Tibial artery (tissue), 4 donors: ENCODE measurements at places on chromosomes 16 and 17.

- no peak for DNase-seq
Measured at GRCh38 chr17:5838661-5839300, 231.4 kb upstream of the WSCD1 start.

DNA sequence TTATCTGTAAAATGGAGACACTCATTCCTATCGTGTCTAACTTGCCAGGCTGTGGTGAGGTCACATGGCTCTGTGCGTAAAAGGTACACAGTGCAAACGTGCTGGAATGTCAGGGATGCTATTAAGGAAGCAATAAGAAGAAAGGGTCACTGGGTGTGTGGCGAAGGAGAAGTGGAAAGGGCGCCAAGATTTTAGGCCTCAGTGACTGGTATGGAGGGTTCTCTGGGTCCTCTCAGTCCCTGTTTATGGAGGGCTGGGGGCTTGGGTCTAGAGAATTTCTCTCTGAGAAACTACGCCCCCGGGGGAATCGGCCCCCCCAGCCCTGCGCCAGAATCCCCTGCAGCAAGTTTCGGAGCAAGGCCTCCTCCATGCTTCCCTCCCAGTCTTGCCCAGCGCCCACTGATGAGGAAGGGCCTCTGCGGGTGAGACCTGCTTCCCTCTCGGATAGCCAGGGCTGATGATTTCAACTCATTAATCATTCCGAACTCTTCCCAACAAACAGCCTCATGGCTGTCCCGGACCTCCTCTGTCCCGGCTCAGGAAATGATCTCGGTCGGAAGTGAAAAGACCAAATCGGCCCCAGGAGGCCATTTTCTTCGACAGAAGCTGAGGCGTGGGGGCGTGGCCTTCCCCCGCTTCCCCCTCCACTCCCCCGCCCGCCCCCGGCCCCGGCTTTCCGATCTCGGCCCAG is 1.2 kb upstream of the HEXIM1 start:
- peak; percentile 89 for DNase-seq

DNA sequence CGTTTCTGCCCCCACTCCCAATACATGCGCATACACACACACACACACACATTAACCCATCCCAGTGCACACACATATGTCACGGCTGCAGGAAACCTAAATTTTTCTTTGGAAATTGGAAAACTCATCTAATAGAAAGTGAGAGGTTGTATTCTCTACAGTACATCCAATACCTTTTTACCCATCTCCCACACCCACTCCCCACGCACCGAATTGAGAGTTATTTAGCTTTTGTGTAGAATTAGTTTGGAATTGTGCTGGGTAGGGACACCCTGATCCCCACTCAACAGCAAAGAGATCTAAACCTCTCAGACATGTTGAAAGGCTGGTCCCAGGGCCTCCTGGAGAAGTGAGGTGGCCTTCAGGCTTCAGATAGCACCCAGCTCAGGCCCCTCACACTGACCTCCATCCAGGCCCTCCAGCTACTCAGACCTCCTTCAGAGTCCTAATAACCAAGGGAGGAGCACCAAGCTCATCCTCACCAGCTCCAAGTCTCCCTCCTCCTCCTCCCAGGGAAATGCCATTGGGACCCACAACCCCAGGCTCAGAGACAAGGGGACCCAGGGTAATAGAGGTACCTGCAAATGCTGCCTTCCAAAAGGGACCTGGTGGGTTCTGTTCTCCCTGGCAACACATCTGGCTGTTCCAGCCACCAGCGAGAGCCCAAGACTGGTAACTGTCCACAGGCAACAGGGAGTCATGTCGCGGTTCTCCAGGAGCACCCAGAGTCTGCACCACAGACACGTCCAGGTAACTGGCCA is 955 bp downstream of the HOXB13 start:
- no peak for DNase-seq

DNA sequence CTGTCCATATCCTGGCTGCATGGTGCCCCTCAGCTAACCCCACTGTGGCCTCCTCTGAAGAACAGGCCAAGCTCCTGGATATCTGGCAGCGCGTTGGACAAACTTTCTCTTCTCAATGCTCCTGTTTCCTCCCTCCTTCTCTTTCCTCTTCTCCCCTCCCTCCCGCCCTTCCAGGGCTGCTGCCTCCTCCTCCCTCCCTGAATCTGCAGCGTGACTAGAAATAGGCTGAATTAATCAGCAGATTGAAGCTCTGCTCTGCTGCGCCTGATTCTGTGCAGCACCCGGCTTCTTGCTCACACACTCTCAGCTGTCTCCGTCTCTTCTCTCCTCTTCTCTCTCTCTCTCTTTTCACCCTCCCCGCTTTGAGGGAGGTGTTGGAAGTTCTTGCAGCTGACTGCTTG is 19.8 kb downstream of the TMEM94 start:
- no peak for DNase-seq

- no peak for DNase-seq
Measured at GRCh38 chr17:29444589-29444988, 54.4 kb downstream of the TAOK1 start.

GRCh38 chr16:84103678-84104077 is 13.1 kb downstream of the MBTPS1 start:
- DNase-seq, result no peak

DNA sequence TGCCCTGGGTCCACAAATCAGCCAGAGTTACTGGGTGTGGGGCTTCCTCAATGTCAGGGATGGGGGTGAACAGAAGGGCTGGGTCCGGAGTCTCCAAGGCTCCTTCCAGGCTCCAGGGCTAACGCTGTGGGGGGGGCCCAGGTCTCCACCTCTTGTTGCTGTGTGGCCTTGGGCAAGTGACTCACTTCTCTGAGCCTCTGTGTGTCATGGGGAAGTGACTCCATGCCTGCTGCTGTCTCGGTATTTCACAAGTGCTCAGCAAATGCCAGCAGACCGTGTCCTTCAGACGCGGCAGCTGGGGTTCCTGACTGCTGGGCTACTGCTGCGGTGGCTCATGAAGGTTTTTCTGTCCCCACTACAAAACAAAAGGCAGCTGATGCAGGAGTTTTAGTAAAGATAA is 26.6 kb downstream of the JPH3 start:
- no peak for DNase-seq

DNA sequence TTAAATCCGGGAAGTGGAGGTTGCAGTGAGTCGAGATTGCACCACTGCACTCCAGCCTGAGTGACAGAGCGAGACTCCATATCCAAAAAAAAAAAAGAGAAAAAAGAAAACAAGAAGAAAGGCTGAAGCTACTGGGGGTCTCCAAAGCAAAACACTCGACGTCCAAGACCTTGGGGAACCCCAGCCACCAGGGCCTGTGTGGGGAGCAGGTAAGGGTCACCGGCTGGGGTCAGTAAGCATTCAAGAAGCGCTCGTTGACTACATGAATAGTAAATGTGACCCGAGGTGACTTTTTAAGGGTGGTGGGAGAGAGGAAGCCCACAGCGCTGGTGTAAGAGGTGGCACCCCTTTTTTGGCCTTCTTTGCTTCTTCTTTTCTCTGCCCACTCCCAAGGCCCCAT is 49.5 kb downstream of the PECAM1 start:
- DNase-seq, result no peak

DNA sequence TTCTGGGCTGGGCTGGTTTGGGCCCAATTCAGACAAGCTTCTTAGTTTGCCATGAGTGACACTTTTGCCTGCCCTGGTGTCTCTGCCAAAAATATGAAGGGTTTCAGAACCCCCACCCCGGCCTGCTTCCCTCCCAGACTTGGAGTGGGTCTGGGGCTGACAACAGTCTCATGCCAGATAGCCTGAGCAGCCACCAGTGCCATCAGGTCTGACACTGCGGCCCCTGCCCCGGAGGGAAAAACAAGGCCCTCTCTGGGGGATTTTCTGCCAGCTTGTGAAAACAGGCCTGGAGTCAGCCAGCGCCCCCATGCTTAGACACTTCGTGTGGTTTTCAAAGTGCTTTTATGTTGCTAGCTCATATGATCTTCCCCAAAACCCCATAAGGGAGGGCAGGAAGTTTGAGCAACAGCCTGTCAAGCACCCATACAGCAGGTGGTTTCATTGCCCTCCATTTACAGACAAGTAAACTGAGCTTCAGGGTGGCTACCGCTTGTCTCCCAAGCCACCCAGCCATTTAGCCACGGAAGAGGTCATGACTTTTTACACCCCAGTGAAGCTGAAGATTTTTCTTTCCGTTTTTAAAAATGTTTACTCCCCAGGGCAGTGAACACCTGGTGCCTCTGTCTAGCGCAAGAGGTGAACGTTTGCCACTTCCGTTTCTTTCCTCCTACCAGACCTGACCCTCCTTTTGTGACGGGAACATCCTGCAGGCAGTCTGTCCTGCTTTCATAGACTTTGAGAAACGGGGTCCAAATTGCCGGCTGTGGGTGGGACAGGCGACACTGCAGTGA is 300.6 kb downstream of the SEC14L1 start:
- DNase-seq, result no peak

- DNase-seq, result no peak
Measured at GRCh38 chr16:4018391-4018790, 97.9 kb downstream of the ADCY9 start.

DNA sequence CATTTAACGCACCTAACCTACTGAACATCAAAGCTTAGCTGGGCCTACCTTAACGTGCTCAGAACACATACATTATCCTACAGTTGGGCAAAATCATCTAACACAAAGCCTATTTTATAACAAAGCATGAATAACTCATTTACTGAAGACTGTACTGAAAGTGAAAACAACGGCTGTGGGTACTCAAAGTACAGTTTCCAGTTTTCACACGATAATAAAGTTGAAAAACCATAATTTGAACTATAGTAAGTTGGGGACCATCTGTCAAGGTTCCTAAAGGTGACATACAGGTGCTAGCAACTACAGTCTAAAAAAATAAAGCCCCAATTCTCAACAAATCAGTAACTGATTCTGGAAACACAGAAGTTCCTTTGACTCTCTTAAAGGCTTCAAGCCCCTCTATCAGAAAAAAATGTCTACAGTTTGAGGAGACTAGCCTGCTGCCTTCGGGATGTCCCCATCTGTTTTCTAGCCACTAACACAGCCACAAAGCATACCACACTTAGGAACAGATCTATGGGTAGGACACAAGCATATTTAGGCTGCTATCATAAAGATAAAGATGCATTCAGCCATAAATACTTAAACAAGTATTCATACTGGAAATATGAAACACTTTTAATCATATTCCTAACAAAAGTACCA is 71.3 kb downstream of the KANSL1 start:
- DNase-seq, result no peak

DNA sequence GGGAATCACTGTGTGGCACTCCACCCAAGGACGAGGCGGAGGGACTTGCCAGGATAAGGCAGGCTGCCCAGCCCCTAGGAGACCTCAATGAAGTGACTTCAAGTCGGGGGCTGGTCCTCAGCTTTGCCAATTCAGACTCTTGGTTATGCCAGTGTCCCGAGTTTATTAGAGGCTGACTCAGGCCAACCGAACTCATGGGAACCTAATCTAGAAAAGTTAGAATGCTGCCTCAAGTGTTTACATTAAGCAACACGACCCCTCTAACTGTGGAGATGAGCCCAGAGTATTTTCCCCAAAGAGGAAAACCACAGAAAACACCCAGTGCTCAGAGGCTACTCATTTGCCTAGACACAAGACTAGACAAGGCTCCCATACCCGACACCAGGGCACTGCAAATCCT is 1.1 kb upstream of the TEKT3 start:
- DNase-seq, result no peak

DNA sequence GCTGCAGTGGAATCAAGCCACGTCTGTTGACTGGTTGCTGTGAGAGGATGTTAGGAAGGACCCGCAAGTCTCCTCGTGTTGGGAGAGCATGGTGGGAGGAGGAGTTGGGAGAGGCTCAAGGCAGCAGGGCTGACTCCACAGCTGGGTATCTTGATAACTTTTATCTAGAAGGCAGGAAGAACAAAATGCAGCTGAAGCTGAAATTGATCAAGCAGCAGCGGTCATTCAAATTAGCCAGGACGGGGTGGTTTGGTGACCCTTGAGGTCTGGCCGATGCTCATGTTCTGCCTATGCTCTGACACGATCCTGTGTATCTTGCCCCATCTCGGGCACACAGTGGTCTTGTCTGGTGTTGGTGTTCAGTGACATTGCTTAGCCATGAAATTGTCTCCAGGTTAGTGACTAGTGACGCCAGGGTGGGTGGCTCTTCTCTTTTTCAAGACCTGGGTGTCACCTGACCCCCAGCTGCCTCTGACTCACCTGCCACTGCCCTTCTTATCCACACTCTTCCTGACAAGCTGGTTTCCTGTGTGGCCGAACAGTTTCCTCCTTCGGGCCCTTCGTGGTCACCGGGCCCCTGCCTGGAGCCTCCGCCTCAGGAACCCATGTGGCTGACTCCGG is 19.1 kb downstream of the NPTX1 start:
- no peak for DNase-seq

GRCh38 chr17:42034059-42034458 is 14.2 kb downstream of the NKIRAS2 start:
- no peak for DNase-seq
